Heart right ventricle (tissue), 16 donors: ENCODE measurements at places on chromosomes 6 and 20. TPM values are rescaled to one million over a fixed set of nuclear protein-coding genes. Genes with fewer than 3 reads are reported as not detected.
A peak's percentile ranks its signal among the peaks of the same experiment; 100 is the strongest.

Gene SLC17A1
- not detected for total RNA-seq

DNA sequence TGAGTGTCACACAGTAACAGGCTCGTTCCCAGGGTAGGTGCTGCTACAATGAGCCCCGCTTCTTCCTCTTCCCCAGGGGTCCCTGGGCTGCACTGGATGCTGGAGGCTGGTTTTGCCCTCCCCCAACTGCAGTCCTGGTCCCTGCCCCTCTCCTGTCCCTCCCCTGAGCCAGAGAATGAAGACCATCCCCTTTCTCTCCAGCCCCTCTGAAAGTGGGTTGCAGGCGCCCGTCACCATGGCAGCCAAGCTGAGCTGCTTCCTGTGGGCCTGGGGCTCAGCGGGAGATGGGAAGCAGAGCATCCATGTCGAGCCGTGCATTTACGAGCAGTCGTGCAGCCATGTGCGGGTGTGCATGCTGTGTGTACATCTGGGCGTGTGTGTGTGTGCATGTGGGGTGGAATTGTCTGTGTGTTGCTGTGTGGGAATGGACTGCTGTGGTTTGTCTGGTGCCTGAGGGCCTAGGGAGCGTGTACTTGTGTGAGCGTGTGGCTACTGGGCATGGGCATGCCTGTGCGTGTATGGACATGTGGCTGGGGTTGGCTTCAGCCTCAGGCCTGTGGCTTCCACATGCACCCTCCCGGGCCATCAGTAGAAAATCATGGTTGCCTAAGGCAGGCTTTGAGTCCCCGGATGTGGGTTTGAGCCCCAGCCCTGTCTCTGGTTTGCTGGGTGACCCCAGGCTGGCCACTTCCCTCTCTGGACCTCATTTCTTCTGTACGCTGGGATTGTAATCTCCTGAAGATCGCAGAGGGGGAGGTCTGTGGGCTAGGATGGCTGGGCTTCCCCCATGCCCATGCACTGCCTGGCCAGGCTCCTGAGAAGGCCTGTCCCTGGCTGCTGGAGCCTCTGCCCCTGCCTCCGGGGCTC, 48.8 kb downstream of the SRC start:
- H3K27ac ChIP-seq, result no peak overlapping the region
- H3K4me3 ChIP-seq, result no peak overlapping the region
- no peak for DNase-seq
- H3K27me3 ChIP-seq, result no peaks in the 10 kb centered on the region
- H3K36me3 ChIP-seq, result no peaks in the 10 kb centered on the region

- H3K27ac ChIP-seq, result no peak overlapping the region
- no peaks in the 10 kb centered on the region for H3K4me1 ChIP-seq
- H3K36me3 ChIP-seq, result no peaks in the 10 kb centered on the region
Observed at GRCh38 chr6:123777563-123777962, 26.1 kb upstream of the NKAIN2 start.

- DNase-seq, result peak; percentile 74
- H3K4me1 ChIP-seq, result peaks cover 5% of the 10 kb centered on the region
- no peaks in the 10 kb centered on the region for H3K36me3 ChIP-seq
- H3K27me3 ChIP-seq, result peaks cover 12% of the 10 kb centered on the region
Observed at GRCh38 chr6:111087106-111087835, at the start of gene SLC16A10. Gene SLC16A10, plus strand, starts transcription at chr6:111087503. Its CDS starts 250 bp downstream, at chr6:111087753.

DNA sequence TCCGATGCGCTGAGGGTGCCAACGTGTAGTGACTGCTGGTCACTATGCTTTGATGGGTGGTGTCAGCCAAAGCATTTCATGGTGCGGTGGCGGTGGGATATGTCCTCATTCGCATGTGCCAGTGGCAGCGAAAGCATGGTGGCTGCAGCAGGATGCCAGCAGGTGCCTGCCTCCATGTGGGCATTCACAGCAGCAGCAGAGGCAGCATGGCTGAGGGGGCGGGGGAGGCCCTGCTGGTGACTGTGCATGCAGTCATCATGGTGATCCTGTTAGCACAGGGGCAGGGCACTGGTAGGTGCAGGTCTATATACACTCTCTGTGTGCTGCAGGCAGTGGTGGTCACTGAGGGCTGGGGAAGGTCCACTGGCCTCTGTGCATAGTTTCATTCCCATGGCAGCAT, 22.0 kb downstream of the FIG4 start:
- no peak overlapping the region for H3K4me3 ChIP-seq
- DNase-seq, result no peak
- H3K27me3 ChIP-seq, result no peaks in the 10 kb centered on the region
- no peak overlapping the region for H3K27ac ChIP-seq
- H3K4me1 ChIP-seq, result no peaks in the 10 kb centered on the region

GRCh38 chr20:4581838-4582237, 139.9 kb upstream of the PRND start:
- no peaks in the 10 kb centered on the region for H3K27me3 ChIP-seq
- no peak overlapping the region for H3K4me3 ChIP-seq
- DNase-seq, result no peak
- no peaks in the 10 kb centered on the region for H3K36me3 ChIP-seq

DNA sequence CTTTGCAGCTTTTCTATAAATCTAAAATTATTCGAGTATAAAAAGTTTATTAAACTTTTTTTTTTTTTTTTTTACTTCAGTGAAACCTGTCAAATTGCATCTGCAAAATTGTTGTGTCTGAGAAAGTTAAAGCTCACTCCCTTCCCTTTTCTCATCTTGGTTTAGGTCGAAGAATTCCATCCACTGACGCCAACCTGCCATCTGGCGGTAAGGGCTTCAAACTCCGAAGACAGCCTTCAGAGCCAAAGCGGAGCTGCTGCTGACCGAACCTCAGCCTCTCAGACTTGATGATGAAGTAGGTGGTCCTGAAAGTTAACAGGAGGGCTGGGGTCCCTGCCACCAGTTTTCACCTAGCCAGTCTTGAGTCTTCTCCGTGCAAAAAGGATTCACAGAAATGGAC, 29.6 kb upstream of the VAPB start:
- H3K4me3 ChIP-seq, result no peak overlapping the region
- DNase-seq, result no peak
- no peak overlapping the region for H3K27ac ChIP-seq

GRCh38 chr6:138007014-138007472, 100.2 kb downstream of the PERP start:
- H3K27ac ChIP-seq, result no peak overlapping the region
- DNase-seq, result no peak
- no peaks in the 10 kb centered on the region for H3K36me3 ChIP-seq
- H3K4me3 ChIP-seq, result no peak overlapping the region

- no peaks in the 10 kb centered on the region for H3K27me3 ChIP-seq
- no peak overlapping the region for H3K4me3 ChIP-seq
- no peaks in the 10 kb centered on the region for H3K36me3 ChIP-seq
- no peak overlapping the region for H3K27ac ChIP-seq
- H3K4me1 ChIP-seq, result no peaks in the 10 kb centered on the region
Observed at GRCh38 chr20:47054506-47054905, 159.9 kb downstream of the EYA2 start.

Gene OOEP
- not detected for total RNA-seq

DNA sequence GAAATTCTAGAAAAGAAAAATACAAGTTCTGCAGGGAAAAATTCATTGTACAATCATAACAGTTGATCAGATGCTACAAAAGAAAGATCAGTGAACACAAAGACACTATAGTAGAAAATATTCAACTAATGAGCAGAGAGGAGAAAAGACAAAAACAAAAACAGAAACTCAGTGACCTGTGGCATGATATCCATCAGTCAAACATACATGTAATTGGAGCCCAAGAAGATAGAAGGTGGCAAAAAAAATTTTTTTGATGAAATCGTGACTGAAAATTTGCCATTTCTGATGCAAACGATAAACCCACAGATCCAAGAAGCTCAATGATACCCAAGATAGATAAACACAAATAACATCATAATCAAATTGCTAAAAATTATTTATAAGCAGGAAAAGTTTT, 13.1 kb upstream of the FOXQ1 start:
- no peaks in the 10 kb centered on the region for H3K4me1 ChIP-seq
- DNase-seq, result no peak
- peaks cover 53% of the 10 kb centered on the region for H3K27me3 ChIP-seq
- H3K4me3 ChIP-seq, result no peak overlapping the region
- no peaks in the 10 kb centered on the region for H3K36me3 ChIP-seq

DNA sequence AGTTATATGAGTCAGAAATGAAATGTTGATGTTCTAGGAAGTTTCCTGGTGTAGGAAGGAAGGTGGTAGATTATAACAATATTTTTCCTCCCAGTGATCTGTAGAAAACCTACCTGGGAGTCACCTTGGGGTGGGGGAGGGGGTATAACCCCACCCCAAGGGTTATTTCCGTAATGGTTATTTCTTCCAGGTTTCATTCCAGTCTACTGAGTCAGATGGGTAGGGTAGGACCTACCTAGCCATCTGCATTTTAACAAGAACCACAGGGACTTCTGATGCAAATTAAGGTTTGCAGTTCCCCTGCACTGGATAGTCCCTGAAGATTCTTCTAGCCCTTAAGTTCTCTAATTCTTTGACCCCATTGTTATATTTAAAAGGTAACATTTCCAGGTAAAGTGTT, 88.9 kb downstream of the ARMC2 start:
- DNase-seq, result no peak
- peaks cover 8% of the 10 kb centered on the region for H3K4me1 ChIP-seq
- no peak overlapping the region for H3K4me3 ChIP-seq
- H3K36me3 ChIP-seq, result no peaks in the 10 kb centered on the region
